ENCODE measurements at places on chromosomes 2 and 18.

DNA sequence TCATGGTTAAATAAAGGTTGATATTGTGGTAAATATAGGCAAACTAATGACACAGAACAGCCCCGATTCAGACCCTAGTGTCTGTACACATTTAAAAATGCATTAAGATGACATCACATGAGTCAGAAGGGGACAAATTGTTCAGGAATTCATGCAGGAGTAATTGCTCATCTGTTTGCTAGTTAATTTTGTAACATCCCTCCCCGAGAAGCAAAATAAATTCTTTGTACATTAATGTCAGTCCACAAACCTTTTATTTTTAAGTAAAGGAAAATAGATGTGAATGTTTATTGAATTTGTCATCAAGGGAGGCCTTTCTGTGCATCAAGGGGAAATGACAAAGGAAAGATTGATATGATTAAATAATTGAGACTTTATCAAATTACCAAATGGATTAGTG is 69.9 kb downstream of the SH3BP4 start:
- DNase-seq, result no peak

DNA sequence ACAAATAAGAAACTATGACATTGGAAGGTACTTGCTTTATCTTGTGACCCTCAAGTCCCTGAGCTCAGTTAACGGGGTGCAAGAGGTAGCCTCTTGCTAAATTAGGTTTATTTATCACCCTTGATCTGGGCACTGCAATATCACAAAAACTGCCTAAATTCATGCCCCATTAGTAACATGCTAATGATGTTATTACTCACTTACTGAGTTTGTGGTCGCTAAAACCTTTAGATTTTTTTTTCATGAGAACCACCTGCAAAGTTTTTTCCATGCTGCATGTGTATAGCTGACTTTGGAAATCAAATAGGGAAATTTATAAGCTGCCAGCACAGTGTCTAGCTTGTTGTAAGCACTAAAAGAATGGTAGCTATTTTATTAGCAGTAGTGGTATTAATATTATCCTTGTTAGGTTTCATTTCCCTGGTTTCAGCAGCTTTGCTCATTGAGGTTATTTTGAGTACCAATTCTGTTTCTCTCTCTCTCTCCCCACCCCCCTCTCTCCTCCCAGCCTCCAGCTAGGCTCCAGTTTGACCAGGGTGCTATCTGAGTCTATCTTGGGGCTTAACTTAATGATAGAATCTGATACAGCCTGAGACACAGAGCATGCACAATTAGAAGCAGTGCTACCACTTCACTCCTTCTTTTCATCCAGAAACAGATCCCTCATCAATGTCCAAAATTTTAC is 88.7 kb upstream of the ATP8B1 start:
- DNase-seq, result no peak

DNA sequence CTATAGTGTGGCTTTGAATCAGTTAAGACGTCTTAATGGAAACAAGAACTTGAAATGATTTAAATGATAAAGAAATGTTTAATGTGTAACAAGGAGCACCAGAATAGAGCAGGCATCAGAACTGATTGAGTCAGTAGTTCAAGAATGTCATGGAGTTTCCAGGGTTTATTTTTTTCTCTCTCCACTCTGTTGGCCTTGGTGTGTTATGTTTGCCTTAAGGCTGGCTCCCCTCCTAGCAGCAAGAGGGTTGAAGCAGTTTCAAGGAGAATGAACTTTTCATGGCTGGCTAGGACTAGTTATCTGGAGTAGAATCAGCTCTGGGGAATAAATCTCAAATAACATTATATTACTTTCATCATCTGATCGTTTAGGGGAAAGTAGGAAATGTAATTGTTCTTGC is 13.4 kb upstream of the GLS start:
- no peak for DNase-seq

- no peak for DNase-seq
Observed at GRCh38 chr18:79765491-79766245, 32.1 kb upstream of the KCNG2 start.
